Activated naive CD8-positive, alpha-beta T cell treated with anti-CD3 and anti-CD28 coated beads, Interleukin-2, amount 50 U/mL, for 16 hours (primary cell): ENCODE measurements at places on chromosomes 3 and 15.

DNA sequence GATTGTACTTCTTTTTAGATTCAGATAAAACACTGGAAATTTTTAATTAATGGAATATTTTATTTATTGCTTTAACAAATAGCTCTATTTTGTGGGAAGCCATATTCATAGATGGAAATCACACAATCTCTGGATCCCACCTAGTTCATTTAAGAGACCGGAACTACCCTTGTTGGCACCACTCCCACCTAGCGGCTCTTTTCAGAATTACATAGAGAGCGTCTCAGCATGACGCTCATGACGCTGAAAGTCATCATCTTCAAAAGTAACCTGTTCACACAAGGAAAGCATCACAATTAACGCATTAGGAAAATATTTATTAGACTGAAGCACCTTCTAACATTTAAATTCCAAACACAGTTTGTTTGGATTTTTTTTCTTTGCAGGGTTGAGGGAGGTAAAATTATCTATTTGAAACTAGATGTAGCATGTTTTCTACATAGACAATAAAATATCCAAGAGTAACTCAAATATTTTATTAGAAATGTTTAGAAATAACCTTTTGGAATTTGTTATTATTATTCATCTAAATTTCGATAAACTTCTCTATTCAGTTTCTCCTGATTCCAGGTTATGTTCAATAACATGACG lies 214.9 kb upstream of the ARRDC4 start:
- DNase-seq: no peak

GRCh38 chr15:28986108-28986507 lies 100.3 kb downstream of the APBA2 start:
- no peak for DNase-seq

- peak; percentile 57 for DNase-seq
Measured at GRCh38 chr3:160941885-160942494, 163.2 kb downstream of the B3GALNT1 start.

DNA sequence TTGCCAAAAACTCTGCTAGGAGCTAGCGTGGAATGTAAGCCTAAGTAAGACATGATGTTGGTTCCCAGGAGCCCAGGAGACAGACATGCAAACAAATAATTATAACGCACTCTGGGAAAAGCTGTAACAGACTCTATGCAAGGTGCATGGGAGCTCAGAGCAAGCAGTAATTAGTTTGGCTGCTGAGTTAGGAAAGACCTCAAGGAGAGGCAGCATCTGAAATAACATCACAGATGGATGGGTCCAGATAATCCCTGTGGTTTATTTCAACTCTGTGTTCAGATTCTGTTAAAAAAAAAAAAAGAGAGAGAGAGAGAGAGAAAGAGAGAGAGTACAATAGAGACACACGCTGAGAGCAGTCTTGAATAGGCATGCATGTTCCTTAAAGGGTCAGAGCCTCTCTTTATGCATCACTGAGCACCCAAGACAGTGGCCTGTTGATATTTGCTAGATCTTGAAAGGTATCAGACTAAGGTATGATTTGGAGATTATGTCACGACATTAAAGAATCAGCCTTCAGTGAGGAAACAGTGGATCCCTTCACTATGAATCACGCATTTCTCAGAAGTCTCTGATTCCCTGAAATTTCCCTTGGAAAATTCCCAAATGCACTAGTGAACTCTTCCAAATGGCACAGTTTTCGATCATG lies 124.4 kb upstream of the LIPC start:
- DNase-seq: no peak

DNA sequence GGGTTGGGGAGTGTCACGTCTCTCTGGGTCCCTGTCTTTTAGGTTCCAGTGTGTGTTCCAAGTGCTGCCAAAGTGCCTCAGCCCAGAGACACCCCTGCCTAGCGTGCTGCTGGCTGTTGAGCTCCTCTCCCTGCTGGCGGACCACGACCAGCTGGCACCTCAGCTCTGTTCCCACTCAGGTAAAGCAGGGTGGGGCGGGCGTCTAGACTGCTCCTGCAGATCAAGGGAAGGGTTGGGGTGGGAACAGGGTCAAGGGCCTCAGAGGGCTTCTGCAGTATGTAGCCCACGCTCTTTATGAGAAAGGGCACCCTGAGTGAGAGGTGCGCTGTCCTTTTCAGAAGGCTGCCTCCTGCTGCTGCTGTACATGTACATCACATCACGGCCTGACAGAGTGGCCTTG lies 17.2 kb downstream of the ATRIP start:
- no peak for DNase-seq

- DNase-seq: no peak
Measured at GRCh38 chr3:138812806-138813205, 21.9 kb downstream of the PIK3CB start.
